ENCODE measurements at places on chromosomes 5 and 9.

DNA sequence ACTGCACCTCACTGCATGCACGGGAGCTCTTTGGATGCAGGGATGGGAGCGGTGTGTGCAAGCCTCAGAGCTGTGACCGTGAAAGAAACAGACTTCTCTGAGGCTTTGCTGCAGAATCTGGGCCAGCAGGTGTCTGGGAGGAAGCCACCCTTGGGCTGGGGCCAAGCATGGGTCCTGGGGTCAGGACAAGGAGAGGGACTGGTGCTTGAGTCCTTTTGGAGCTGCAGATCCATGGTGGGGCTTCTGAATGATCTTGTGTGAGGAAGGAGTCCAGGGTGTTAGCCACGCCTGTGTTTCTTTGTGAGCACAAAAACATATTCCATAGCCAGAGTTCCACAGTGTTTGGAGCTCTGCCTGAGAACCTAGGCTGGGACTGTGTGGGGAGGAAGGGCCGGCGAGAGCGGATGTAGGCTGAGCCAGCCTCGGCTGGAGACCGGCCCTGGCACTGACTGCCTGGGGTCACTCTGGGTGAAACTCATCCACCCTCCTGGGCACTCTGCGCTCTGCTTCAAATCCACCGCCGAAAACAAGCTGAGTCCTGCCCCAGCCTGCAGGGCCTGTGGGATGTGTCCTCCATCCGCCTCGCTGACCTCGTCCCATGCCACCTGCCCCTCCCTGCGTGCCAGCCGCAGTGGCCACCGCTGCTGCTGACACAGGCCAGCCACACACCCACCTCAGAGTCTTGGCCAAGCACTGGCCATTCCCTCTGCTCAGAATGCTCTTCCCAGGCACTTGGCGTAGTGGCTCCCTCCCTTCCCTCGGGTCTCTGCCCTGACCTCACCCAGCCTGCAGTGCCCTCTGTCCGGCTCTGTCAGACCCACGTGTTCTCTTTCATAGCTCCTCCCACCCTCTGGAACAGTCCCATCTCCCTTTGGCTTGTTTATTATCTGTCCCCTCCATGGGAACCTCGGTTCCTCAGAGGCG is 26.7 kb downstream of the ERGIC1 start:
- no peak for DNase-seq

DNA sequence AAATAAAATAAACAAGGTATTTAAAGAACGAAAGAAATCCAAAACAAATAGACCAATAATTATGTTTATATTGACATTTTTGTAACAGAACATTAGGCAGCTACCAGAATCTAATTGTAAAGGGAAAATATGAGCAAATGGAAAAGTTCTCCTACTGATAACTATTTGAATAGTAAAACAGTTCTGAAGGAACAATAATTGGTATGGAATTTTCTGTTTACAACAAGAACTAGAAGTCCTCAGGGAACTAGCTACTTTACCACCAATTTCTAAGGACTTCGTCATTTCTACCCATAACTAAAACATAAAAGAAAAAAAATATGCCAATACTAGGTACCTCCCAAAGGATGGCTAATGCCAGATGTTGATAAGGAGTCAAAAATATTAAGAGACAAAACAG is 58.5 kb downstream of the AP3B1 start:
- DNase-seq: no peak

GRCh38 chr5:169837686-169838085 is 142.6 kb downstream of the INSYN2B start:
- DNase-seq: no peak

DNA sequence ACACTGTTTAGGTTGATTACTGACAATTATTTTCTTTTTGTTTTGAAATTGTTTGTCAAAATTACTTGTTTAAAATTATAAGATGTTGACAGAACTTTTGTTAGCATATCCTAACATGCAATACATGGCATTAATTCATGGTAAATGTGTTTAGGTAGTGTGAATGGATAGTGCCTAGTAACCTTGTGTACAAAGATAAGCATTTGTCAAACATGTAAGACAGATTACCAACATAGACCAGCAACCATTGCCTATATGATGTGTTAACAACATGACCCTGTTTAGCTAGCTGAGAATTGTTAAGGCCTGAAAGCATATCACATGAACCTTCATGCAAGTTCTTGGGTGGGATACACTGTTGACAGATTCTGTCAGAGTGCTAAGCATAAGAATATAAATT is 13.4 kb downstream of the MAN2A1 start:
- DNase-seq: no peak

DNA sequence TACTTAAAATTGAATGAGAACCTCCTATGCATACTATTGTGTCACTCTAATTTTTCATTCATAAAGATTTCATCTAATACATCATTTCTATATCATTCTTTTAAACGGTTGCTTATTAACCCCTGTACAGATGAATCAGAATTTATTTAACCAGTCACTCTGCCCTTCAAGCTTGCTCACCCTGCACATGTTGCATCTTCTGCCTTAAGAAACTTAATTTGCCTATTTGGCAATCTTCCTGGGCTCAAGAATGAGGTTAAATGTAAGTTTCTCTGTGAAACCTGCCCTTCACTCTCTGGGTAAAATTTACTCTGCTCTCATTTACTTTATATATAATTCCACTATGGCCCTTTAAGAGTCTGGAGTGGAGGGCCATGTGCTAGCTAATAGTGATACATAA is 434.7 kb upstream of the ZNF608 start:
- no peak for DNase-seq

GRCh38 chr5:167950126-167950721 is 341.2 kb upstream of the WWC1 start:
- no peak for DNase-seq

All from KBM-7 (cell line).